ENCODE measurements at places on chromosomes 3 and 15.

GRCh38 chr3:12178091-12178820, 19.5 kb upstream of the TIMP4 start:
- DNase-seq: no peak

- no peak for DNase-seq
Measured at GRCh38 chr3:48684054-48684349, 1.7 kb downstream of the NCKIPSD start.

GRCh38 chr3:129404610-129405009, 23.8 kb downstream of the EFCAB12 start:
- DNase-seq: no peak

DNA sequence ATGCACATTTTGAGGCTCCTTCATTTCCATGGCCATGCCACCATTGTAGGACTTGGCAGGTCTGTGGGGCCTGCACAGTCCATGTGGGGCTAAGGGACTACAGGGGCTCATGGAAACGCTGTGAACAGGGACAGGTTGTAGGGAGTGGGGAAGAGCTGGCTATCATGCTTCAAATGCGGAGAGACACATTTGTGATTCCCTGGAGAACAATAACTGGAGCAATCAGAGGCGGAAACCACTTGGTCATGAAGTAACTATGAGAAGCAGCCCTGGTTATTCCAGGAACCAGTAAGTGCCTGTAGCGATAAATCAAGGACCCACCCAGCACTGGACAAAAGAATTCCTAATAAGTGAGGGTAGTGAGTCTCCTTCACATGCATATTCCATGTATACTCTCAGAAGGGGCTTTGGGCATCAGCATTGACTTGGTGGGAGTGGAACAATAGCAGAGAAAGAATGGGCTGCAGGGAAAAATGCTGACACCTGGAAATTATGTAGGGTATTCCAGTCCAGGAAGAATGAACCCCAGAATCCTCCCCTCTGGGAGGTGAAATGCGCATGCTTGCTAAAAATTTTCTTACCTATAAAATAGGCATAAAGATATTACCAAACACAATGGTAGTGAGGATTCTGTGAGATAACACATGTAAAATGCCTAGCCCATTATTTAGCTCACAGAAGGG, 251.4 kb upstream of the ROPN1 start:
- no peak for DNase-seq

- DNase-seq: no peak
Measured at GRCh38 chr3:4503050-4503449, 9.9 kb downstream of the ITPR1 start.

All from activated CD8-positive, alpha-beta T cell treated with anti-CD3 and anti-CD28 coated beads, Interleukin-2, amount 10 ng/mL, durations not matched to agents 7 days and 5 days (primary cell).